Urothelium cell line (cell line): ENCODE measurements at places on chromosomes 4 and X.

- DNase-seq = no peak
These were observed 78.1 kb downstream of the ARSF start for GRCh38 chrX:3119376-3119775.

DNA sequence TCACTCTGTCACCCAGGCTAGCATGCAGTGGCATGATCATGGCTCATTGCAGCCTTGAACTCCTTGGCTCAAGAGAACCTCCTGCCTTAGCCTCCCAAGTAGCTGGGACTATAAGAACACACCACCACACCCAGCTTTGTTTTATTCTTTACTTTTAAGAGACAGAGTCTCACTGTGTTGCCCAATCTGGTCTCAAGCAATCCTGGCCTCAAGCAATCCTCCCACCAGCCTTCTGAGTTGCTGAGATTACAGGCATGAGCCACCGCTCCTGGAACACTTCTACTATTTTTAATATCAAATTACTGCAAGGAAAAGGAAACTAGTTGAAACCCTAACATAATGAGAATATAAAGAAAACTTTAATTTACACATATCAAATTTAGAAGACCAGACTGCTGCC lies 85.4 kb downstream of the FAM13A start:
- DNase-seq = no peak

- DNase-seq = no peak
These were observed 72.1 kb downstream of the HTRA3 start for GRCh38 chr4:8341691-8342090.

DNA sequence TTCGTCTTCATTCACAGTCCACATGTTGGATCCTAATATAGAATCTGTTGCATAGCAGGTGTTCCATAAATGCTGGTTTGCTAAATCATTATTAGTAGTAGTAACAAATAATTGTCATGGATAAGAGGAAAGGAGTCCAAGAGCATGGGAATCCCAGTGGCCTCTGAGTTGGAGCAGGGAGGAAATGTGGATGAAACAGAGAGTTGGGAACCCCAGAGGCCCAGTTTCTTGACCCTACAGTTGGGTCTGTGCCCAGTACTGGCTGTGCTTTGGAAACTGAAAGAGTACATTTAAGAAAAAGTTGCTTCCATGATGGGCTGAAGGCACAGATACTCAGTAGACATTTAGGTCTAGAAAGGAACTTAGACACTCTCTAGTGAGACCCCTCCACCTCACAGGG lies 149.4 kb upstream of the PSAPL1 start:
- no peak for DNase-seq

GRCh38 chrX:129609395-129609794 lies 45.4 kb downstream of the APLN start:
- DNase-seq = no peak

DNA sequence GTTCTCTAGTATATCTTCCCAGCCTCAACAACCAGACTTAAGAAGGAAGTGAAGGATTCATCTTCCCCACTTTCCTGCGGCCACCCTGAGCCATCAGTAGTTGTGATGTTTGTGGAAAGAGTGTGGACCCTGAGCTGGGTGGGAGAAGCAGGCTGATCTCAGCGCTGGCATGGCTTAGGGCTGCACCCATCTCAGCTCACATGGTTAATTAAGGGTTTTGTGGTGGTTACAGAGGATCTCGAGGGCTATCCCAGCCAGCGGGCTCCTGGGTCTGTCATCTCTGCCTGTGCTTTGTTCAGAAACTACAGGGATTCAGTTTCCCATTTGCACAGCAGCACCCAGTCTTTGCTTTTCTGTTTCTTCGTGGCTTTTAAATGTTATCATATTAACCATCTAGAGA lies 163.4 kb downstream of the PTTG2 start:
- DNase-seq = no peak

- no peak for DNase-seq
These were observed 29.4 kb downstream of the FAT4 start for GRCh38 chr4:125344198-125344597.

DNA sequence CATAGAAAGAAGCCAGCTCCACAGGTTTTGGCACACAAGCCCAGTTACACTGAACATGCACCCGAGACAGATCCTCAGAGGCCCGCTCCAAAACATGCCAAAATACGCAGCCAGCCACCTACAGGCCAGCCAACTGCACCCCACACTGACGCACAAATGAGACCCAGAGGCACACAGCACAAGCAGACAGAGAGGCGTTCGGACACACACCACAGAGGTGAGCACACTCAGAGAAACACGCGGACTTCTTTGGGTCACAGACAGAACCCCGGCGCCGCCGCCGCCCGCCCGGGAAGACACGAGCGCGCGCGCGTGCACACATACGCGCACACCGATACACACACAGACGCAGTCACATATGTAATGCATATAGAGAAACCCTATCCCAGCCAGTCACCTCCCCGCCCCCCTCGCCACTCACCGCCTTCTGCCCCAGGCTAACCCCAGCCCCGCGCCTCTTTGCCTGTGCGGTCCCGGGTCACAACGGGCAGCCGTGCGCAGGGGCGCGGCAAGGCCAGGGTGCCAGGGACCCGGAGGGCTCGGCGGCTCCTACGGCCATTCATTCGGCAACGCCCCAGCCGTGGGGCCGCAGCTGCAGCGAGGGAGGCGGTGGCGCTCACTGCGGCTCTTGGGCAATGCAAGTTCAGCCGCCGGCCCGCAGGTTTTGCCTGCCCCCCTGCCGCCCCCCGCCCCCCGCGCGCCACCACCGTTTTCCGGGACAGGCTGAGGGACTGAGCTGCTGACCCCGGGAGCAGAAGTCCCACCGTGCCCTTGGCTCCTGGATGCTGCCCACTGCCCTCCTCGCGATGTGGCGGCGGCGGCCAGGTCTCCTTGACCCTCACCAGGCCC lies 553 bp downstream of the SEPTIN6 start:
- peak; percentile 25 for DNase-seq

DNA sequence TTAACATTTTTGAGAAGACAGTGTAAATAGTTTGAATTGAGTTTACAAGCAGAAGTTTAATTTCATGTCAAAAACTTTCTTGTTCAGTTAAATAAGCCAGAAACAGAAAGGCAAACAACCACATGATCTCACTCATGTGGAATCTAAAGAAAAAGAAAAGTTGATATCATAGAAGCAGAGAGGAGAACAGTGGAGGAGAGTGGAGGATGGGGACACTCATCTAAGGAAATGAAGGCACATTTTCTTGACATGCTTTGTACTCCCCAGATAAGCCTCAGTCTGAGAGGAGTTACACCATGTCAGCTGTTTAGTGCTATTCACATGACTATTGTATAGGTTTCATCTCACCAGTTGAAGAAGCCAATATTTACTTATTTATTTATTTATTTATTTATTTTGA lies 13.5 kb downstream of the SNCA start:
- DNase-seq = no peak

DNA sequence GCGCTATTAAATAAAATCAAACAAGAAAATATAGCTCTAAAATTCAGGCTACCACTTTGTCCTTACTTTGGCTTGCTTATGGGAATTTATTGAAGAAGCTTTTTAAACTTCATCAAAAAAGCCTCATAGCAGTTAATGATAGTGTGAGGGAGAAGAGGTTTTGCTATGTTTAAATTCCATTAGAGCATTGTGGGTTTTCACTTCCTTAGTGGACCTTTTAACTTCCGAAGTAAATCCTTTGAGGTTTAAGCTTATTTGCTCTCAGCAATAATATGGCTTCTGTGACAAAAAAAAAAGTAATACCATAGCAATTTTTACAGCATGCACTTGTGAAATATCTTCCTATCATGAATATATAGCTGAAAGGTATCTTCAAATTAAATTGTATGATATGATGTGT lies 120.2 kb upstream of the NDST4 start:
- no peak for DNase-seq

- no peak for DNase-seq
These were observed 1037.1 kb downstream of the STPG2 start for GRCh38 chr4:97106161-97106560.

DNA sequence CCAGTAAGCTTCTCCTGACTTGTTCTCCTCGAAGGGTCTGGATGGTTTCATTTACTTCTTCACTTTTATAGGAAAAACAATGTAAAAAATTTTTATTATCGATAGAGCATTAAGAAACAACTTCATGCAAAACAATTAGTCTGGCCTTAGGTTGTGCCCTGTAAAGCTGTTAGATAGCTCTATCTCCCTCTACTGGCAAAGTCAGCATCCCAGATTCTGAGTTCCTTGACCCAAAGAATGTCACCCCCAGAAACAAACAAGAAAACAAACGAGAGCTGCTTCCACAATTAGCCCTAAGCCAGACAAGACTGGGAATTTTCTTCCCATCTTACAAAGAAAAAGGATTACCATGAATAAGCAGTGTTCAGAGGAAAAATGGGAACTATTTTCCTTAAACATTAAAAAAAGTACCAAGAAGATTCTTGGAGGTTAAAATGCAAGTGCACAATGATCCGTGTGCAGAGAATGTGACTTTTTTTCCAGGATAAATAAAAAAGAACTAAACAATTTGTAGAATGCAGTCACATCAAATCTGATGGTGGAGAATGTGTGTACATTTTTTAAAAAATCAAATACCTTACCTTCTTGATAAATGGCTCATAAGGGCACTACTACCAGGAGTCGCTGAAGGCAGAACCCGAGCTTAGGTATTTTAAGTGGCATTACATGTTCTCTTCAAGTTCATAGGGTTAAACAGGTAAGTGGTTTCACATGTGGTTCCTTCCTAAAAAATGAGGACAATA lies 293.2 kb downstream of the FBXO8 start:
- peak; percentile 18 for DNase-seq

DNA sequence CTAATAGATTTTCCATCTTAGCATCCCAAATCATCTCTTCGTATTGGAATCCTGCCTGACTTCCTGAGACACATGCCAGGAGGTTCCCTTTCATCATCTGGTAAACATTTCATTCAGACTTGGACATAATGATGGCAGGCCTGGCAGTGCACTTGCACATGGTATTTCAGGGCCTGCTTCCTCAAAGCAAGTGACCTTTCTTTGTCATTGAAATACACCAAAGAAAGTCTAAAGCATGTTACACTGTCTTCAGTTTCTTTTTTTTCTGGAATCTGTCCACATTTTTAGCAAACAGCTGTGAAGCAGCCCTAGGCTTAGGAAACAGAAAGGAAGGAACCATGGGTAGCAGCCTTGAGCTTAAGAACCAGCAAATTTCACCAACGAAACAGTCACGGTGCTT lies 205.9 kb upstream of the VCX start:
- DNase-seq = no peak

GRCh38 chr4:159016593-159017024 lies 86.3 kb upstream of the RAPGEF2 start:
- no peak for DNase-seq

DNA sequence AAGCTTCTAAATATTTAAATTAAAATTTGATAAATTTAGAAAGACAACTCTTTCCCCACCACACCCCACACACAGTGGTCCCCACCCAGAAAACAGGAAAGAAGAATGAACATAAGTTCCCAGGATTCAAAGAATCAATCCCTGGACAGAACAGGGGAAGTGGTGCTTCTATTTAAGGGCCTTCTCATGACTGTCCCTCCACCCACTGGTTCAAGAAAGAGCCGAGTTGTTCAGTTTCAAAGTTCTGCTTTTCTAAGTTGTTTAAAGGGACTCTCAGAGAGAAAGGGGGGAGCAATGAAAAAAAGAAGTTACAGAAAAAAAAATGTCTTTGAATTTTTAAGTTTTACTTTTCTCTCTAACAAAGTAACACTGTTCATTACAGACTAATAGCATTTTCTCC lies 195.8 kb downstream of the PDGFC start:
- no peak for DNase-seq

DNA sequence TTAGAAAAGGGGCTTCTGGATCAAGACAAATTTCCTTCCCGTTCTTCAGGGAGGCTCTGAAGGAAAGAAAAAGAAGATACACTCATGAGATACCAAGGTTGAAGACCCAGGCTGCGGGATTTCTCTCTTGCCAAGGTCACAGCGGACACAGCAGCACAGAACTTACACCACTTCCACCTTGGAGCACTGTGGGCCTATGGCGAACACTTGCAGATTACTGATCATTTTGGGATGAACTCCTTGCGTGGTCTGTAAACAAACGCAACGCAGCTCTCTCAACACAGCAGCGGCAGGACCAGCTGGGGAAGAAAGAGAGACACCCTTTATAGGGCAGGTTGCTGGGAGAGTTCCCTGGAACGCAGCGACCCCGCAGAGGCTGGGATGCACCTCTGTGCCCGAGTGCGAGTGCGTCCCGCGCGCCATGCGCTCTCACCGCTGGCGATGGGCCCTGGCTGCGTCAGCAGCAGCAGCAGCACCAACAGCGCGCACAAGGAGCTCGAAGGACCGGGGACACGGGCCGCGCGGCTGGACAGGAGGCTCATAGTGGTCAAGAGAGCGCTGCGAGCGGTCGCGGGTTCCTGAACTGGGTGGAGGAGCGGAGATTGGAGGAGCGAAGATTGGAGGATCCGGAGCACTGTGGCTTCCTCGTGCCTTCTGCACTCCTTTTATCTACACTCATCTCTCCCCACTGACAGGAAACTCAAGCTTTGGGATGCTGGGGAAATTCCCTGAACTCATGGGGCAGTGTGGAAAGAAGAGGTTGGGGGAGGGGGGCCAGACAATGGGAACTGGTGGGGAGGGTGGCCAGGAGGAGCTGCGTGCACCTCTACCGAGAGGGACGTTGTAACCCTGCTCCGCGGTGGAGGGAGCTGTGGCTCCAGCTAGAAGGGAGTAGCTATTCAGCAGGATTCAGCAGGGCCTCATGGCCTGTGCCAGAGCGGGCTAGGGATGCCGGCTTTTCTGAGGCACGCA lies at the start of gene CXCL5:
Gene CXCL5 (minus strand): TSS at position 638 of the 972 bp plus-strand sequence. CDS start 96 bp downstream, at position 542.
- DNase-seq = no peak

DNA sequence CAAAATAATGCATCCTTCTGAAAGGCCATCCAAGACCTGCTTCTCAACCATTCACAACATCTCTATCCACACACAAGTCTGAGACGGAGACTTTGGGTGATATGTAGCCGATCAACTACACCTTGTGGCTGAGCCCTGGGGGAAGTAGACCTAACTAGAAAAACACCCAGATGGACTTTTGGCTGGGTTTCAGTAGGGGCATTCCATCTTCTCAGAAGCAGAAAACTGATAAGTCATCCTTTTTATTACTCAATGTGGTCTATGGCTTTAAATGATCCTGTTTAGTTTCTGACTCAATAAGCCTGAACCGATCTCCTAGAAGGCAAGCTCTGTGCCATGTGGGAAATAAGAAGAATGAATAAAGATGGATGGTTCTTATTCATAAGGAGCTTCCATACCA lies 82.5 kb upstream of the AFF2 start:
- no peak for DNase-seq

DNA sequence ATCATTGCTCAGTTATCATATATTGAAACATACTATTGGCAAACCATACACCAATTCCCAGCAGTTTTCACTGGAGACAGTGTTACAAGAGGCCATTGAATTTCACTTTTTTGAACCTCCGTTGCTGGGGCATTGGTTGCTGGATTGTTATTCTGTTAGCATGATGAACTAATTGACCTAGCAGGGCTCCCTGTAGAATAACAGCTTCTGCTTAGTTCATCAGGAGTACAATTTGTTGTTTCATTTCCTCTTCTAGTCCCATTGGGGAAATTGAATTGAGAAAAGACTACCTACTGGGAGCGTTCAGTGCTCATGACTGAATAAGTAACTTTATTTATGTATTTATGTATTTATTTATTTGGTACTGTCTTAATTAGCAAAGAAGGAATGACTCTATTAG lies 151.6 kb downstream of the SLIT2 start:
- DNase-seq = no peak
